Pons (tissue), 1 donor: ENCODE measurements at places on chromosomes 7 and 10.

GRCh38 chr10:92407305-92408016 is 116.5 kb downstream of the MARCHF5 start:
- peak; percentile 12 for DNase-seq

GRCh38 chr7:82163586-82163985 is 280.0 kb downstream of the CACNA2D1 start:
- DNase-seq: no peak

GRCh38 chr7:25375805-25376600 is 147.7 kb upstream of the NPVF start:
- peak; percentile 37 for DNase-seq

GRCh38 chr10:22246680-22247391 is 29.0 kb upstream of the EBLN1 start:
- no peak for DNase-seq

DNA sequence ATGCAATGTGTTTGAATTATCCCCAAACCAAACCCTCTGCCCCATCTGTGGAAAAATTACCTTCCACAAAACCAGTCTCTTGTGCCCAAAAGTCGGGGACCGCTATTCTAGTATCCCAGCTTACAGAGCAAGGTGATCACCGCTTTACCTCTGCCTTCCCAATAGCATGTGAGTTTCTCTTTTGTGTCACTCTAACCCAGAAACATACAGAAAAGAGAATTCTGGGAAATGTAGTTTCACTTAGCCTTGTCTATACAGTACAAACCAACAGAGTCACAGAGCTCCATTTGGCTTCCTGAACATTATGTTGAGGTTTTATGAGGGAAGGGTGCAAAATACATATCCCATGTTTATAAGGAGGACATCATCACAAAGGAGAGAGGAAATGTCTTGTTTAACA is 260.3 kb upstream of the MINDY3 start:
- no peak for DNase-seq

GRCh38 chr10:4725917-4726606 is 99.9 kb upstream of the AKR1E2 start:
- DNase-seq: no peak

GRCh38 chr10:119084896-119085295 is 4.3 kb upstream of the EIF3A start:
- no peak for DNase-seq

DNA sequence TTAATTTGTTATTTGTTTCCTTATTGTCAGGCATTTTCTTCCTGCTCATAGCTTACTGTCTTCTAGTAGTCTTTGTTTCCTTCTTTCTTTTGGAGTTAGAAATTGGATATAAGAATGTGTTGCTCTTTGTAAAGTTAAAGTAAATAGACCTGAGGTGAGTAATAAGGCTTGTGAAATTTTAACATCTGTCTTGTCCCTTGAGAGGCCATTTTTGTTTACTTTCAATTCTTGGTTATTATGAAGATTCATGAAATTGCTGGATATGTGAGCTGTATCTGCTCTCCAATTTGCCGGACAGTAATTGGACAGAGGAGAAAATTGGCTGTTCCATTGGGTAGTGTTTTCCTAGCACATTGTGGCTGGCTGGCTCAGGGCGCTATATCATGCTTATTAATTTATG is 260.7 kb downstream of the EXOC4 start:
- DNase-seq: no peak

DNA sequence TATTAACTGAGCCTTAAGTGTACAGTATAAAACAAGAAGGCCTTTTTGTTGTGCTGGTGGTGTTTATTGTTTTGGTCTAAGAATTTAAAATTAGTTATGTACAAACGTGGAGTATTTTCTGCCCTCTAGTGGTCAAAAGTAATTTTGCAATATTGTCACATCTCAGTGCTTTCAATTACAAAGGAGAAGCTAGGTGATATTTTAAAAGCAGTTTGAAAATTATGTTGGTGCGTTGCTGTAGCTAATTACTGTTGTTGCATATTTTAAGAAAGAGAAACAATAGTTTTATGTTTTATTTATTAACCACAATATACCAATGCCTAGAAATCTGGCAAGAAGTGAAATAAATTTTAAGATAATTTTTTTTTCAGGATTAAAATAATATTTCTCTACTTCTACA is 11.4 kb downstream of the NPVF start:
- DNase-seq: peak; percentile 80

- DNase-seq: no peak
Observed at GRCh38 chr10:121753726-121754476, 155.7 kb upstream of the FGFR2 start.

GRCh38 chr10:87761892-87762291 is 56.1 kb downstream of the ATAD1 start:
- no peak for DNase-seq

GRCh38 chr7:20858951-20859350 is 72.3 kb upstream of the SP8 start:
- peak; percentile 39 for DNase-seq

DNA sequence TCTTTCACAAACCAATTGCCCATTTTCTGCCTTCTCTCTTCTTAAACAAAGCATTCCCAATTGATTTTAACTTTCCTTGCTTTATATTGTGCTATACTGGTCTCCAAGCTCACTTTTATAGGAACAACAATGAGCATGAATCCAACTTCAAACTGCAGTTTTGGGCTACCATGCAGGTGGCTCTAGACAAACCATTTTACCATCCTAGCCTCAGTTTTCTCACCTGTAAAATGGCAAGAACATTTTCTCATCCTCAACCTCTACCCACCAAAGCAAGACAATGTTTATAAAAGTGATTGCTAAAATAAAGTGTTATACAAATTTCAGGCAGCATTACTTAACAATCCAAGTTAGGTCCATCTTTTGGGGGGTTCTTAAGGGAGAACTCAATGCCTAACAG is 66.8 kb upstream of the ASAH2 start:
- no peak for DNase-seq

DNA sequence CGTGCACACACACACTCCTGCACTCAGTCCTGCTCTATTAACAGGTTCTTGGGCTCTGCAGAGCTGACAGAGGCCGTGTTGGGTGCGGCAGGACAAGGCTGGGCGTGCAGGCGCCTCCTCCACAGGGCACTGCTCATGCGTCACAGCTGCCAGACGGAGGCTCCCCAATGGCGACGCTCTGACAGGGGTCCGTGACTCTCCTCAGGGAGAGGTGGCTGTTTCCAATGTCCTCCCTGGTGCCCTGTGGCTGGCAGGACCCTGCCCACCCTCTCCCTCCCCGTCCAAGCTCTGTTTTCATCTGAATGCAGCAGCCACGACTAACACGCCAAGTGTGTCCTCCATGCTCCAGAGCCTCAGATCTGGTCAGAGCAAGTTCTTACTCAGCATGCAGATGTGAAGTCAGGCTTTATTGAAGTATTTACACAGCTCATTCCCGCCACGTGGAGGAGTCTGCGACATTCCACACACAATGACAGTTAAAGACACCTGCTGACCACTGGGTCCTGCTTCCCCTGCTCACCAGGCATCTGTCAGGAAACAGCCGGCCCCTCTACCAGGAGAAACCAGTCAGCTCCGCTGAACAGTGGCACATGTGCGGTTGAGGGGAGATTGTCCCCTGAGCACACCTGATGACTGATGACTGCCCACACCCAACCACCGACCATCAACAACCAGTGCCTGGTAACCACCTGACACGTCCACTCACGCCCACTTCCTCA is 116.7 kb downstream of the VIPR2 start:
- no peak for DNase-seq

DNA sequence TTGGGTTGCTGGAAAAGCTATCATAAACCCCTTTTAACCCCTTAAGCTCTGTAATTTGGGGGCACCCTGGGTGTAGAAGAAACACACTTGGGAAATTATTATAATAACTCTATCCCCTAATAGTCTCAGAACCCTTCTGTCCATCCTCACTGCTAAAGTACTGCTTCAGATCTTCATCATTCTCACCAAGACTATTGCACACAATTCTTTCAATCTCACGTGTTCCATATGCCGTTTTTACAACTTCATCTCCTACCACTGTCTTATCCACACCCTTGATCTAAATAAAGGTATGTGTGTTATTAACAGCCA is 15.8 kb downstream of the ANKRD22 start:
- no peak for DNase-seq

GRCh38 chr7:69885431-69885830 is 287.2 kb downstream of the AUTS2 start:
- peak; percentile 14 for DNase-seq

- DNase-seq: no peak
Observed at GRCh38 chr10:100948916-100949315, 20.4 kb upstream of the SEMA4G start.

- DNase-seq: no peak
Observed at GRCh38 chr10:130141878-130142277, 5.7 kb downstream of the GLRX3 start.

- DNase-seq: no peak
Observed at GRCh38 chr10:115771755-115772154, 501.3 kb downstream of the GFRA1 start.

DNA sequence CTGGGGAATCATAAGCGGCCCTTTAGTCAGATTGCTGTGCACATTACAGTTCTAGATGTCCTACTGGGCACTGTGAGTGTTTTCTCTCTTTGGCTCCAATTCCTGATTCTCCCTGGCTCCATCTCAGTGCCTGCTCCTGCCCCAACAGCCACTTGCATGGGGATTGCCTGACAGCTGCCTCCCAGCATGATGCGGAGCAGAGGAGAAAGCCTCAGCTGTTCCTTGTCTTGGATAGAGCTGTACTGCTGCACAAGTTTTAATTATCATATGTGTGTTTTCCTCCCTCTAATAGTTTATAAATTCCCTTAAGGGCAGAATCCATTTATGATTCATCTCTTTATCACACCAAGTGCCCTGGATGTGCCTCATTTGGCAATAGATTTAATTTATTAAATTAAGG is 285.8 kb upstream of the COBL start:
- DNase-seq: peak; percentile 27

DNA sequence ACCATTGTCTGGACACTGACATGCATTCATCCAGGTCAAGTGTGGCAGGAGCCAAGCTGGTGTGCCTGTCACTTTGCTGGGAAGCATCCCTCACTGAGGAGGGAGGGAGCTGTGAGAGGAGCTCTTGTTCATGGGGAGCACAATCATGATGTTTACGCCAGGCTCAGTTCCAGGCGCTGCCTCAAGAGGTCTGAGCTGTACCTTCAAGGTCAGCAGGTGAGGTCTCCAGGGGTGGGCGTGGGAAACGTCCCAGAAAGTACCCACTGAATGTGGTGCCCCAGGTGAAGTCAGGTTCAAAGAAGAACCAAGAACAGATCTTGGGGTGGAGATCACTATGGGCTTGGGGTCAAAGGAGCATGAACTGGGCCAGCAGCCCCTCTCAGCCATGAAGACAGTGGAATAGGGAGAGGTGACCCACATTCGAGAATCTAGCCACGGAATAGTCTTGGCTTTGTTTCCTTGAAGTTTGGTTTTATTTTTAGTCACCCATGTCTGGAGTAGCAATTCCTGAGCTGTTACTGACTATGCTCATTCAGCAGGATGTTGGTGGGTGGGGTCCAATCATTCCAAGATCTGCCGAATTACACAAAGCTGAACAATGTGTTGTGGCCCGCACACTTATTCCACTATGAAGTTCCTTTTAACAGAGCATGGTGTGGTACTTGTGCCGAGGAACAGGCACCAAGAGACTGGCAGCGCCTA is 29.3 kb downstream of the NPS start:
- DNase-seq: peak; percentile 20

GRCh38 chr7:49852619-49853462 is 79.4 kb downstream of the VWC2 start:
- peak; percentile 77 for DNase-seq

DNA sequence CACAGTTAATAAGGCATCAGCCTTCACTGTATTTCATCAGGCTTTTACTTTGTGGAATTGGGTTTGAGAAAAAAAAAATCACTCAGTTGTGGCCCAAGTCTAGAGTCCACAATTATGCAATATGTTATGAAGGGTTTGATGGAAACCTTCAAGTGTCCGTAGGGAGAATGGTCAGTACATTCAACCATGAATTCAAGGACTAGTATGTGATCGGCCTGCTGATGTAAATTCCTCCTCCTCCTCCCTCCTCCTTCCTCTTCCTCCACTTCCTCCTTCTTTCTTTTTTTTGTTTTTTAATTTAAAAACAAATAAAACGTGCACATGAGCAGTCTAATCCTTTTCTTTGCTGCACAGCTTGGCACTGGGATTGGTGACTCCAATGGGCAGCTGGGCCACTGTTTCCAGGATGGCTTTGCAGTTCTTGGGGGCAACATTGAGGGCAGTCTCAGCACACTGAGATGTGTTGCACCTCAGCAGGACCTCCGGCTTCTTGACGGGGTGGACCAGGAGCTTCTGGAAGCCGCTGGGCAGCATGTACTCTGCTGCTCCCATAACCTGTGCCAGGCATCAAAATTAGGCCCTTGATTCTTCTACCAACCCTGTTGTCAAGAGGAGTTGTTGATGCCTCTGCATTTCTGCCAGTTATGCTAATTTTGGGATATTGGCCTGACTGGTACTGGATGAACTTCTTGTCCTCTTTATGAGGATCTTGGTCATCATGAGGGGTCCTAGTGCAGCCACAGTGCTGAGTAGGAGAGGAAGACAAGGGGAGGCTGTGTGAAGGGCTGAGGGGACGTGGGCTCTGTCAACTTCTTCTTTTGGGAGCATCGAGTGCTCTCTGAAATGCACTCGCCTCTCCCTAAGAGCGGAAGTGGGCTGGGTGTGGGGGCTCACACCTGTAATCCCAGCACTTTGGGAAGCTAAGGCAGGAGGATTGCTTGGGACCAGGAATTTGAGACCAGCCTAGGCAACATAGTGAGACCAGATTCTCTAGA is 9.3 kb upstream of the IL2RA start:
- no peak for DNase-seq

DNA sequence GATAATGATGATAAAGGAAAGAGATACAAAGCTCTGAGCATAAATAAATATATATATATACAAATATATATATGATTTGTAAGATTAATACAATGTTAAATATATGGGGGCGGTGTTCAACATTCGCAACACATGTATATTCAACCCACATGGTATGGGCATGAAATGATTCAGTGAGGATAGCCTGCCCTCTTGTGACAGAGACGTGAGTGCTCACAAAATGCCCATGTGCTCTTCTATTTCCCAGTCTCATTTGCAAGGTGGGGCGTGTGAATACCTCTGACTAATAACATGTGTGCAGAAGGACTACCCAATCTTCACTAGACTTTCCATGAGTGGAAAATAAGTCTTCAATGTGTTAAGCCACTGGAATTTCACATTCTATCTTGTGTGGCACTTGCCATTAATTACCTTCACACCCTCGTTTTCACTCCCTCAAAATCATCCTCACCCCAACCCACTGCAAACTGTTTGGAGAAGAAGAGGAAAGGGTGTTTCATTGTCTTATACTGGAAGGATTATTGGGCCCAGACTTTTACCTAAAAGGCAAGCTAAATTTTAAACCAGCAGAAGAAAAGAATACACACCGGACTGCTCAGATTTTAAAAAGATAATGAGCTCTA is 26.9 kb downstream of the ASAH2 start:
- peak; percentile 52 for DNase-seq

- DNase-seq: no peak
Observed at GRCh38 chr7:67487316-67487715, 490.7 kb downstream of the TYW1 start.

DNA sequence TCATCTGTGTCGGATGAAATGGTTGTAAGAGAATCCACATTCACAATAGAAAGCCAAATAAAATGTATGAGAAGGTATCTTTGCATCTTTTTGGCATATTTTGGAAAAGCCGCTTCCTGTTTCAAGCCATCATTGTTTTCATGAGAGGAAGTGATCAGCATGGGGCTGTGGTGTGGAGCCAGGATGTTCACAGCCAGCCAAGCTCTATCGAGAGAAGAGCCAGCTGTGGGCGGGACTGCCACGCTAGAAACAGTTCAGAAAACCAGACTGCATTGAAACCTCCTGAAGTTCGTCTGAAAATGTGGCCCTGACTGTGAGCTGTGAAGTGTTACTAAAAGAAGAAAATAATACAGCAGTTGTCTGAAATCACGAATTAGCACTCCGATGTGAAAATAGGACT is 21.2 kb upstream of the NPS start:
- peak; percentile 40 for DNase-seq
